ENCODE measurements at places on chromosomes 2 and 18. TPM values are rescaled to one million over a fixed set of nuclear protein-coding genes. Genes with fewer than 3 reads are reported as not detected.
A peak's percentile ranks its signal among the peaks of the same experiment; 100 is the strongest.

RGPD5 gene
- total RNA-seq = 44.6 TPM

GRCh38 chr2:158912765-158913164, 55.7 kb upstream of the TANC1 start:
- no peak overlapping the region for H3K27ac ChIP-seq
- DNase-seq = no peak
- H3K4me3 ChIP-seq = no peak overlapping the region
- no peaks in the 10 kb centered on the region for H3K27me3 ChIP-seq
- H3K4me1 ChIP-seq = no peaks in the 10 kb centered on the region
- H3K36me3 ChIP-seq = no peaks in the 10 kb centered on the region

GPATCH11 gene
- total RNA-seq = 7.7 TPM

SGO2 gene
- 7.2 TPM for total RNA-seq

DNA sequence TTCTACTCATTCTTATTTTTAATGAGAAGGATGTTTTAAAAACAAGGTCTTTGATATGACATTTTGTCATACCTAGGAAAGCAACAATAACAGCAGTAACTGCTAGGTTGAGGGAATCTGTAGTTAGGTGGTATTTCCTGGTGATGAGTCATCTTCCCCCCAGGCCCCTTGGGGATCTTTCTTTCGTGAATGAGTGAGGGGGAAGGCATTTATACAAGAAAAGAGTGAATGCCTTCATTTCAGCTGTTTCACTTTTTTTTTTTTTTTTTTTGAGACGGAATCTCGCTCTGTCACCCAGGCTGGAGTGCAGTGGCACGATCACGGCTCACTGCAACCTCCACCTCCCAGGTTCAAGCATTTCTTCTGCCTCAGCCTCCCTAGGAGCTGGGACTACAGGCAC, 108.6 kb downstream of the MAP4K4 start:
- peak overlapping the region; percentile 59 for H3K27ac ChIP-seq
- no peak for DNase-seq
- no peaks in the 10 kb centered on the region for H3K36me3 ChIP-seq
- no peaks in the 10 kb centered on the region for H3K27me3 ChIP-seq
- peaks cover 50% of the 10 kb centered on the region for H3K4me1 ChIP-seq
- H3K4me3 ChIP-seq = no peak overlapping the region

ADRA2B gene
- total RNA-seq = 0.21 TPM

MSTN gene
- 0.46 TPM for total RNA-seq

DNA sequence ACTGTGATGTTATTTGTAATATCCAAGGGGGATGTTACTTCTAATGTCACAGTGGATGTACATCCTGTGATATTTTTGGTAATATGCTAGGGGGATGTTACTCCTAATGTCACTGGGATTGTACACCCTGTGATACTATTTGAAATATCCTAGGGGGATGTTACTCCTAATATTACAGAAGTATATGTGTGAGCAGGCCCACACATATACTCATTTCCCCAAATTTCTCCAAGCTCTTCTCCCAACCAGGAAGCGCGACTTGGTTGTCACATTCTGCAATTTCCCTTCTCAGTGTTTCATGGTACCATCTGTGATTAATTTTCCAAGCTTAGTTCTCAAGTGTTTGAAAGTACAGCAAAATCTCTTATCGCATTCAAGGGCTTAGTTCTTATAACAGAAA, 29.5 kb upstream of the CHN1 start:
- peaks cover 7% of the 10 kb centered on the region for H3K4me1 ChIP-seq
- no peaks in the 10 kb centered on the region for H3K36me3 ChIP-seq
- H3K4me3 ChIP-seq = no peak overlapping the region

CCDC68 gene
- total RNA-seq = 10.6 TPM

NPPC gene
- 0.94 TPM for total RNA-seq

MFSD6 gene
- total RNA-seq = 57.3 TPM

- H3K27ac ChIP-seq = no peak overlapping the region
- H3K36me3 ChIP-seq = no peaks in the 10 kb centered on the region
- no peaks in the 10 kb centered on the region for H3K4me1 ChIP-seq
- H3K4me3 ChIP-seq = no peak overlapping the region
- peaks cover 3% of the 10 kb centered on the region for H3K27me3 ChIP-seq
Measured at GRCh38 chr2:60741576-60741975, 14.5 kb upstream of the PAPOLG start.

- no peaks in the 10 kb centered on the region for H3K4me1 ChIP-seq
- H3K27me3 ChIP-seq = no peaks in the 10 kb centered on the region
- DNase-seq = no peak
- H3K27ac ChIP-seq = no peak overlapping the region
- no peaks in the 10 kb centered on the region for H3K36me3 ChIP-seq
Measured at GRCh38 chr18:39958876-39959275, 1996.2 kb upstream of the PIK3C3 start.

DNA sequence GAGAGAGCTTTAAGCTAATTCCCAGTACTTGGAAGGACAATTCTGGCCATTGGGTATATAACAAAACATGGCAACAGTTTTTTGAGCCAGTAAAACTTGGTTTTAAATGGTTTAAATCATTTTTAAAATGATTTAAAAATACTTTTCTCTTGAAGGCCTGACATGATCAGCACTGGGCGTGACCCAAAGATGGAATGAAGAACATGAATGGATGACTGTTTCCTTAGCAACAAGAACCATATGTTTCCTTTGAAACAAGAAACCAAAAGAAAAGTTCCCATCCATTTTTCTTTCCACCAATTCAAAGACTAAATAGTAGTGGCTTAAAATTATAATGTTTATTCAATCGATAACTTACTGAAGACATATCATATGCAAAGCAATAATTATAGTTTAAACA, 348.3 kb upstream of the FIGN start:
- H3K4me3 ChIP-seq = no peak overlapping the region
- no peaks in the 10 kb centered on the region for H3K27me3 ChIP-seq
- H3K36me3 ChIP-seq = no peaks in the 10 kb centered on the region
- H3K4me1 ChIP-seq = no peaks in the 10 kb centered on the region
- no peak overlapping the region for H3K27ac ChIP-seq

ANKRD62 gene
- total RNA-seq = 0.09 TPM

DNA sequence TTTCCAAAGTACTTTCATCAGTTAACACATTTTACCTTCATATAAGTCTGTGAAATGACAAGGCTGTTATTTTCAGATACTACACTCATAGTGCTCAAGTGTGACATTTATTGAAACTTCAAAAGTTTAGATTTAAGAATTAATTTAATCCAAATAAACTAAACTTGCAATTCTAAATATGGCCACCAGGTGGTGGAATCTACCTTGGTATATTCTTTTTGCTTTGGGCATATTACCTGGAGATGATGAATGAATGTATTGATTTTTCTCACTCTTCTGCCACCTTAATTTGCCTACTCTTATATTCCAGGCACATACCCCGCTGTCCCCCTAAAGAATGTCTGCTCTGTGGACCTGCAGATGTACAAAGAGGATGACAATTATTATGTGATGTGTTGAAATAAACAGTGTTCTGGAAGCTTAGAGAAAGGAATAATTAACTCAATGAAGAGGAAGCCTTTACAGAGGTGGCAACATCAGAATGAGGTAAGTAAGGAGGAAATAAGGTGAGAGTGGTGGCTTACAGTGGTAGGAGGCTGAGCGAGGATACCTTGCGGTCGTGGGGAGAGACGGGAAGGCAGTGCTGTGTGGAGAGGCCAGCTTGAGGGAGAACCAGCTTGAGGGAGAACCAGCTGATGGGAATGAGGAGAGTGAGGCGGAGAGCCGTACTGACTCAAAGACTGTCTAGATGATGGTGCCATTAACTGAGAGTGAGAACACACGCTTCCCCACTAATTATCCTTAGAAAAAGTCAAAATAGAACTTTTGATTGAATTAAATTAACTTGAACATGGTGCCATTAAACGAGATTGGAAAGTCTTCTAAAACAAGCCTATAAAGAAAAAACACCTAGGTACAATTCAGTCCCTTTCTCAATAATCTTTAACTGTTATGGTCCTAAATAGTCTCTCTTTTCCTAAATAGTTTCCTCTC, 179.5 kb downstream of the CELF4 start:
- no peak overlapping the region for H3K4me3 ChIP-seq
- H3K27ac ChIP-seq = no peak overlapping the region

DNA sequence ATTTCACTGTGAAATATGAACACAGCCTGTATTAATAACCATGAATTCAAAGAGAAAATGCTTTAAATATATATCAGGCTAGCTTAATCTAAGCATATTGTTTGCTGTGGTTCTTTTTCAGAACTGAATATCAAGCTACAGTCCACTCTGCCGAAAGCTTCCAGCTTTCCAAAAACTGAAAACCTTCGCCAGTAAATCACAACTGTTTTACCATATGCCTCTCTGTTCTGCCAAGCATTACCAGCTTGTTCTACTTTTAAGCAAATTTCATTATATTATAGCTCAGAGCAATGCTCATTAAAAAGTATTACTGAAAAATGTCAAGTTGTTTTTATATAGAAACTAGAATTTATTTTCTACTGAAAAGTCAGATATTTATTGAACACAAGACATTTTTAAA, 277.4 kb downstream of the NRXN1 start:
- no peaks in the 10 kb centered on the region for H3K4me1 ChIP-seq
- H3K27ac ChIP-seq = no peak overlapping the region
- no peak overlapping the region for H3K4me3 ChIP-seq
- no peaks in the 10 kb centered on the region for H3K36me3 ChIP-seq
- no peaks in the 10 kb centered on the region for H3K27me3 ChIP-seq

DNA sequence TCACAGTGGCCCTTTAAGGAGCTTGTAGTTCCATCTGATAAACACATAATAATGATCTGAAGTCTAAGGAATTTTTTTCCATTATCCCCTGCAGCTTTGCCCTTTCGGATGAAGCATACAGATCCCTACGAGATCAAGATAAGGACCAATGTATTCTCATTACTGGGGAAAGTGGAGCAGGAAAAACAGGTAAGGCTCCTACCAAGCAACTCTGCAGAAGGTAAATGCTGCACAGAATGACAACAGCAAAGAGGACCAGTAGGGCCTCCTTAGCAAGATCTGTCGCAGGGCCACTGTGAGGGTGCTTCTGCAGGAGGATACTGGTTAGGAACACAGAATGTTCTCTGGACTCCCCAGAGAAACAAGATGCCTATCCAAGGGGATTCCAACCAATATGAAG, 84.6 kb downstream of the MYO1B start:
- DNase-seq = no peak
- H3K36me3 ChIP-seq = peaks cover 26% of the 10 kb centered on the region
- no peak overlapping the region for H3K4me3 ChIP-seq
- no peak overlapping the region for H3K27ac ChIP-seq

ERBB4 gene
- total RNA-seq = 16.8 TPM

CHRND gene
- total RNA-seq = not detected

ASXL3 gene
- total RNA-seq = 3.6 TPM

DNA sequence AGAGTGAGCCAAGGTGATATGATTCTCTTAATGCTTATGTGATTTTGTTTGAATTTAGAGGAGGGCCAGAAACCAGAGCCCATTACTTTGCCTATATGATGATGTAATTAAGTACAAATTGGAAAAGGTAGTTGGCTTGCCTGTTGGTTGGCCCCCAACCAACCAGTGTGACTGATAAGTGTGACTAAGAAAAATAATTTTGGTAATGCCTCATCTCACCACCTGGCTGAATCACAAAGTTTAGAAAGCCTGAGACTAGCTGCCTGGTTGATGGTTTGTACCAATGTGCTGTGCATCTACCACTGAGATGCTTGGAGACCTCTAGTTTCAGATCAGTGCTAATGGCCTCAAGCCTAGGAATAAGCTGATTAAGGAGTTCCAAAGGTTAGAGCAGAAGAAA, 338.7 kb downstream of the CDH2 start:
- no peaks in the 10 kb centered on the region for H3K4me1 ChIP-seq
- DNase-seq = no peak
- no peaks in the 10 kb centered on the region for H3K36me3 ChIP-seq
- H3K4me3 ChIP-seq = no peak overlapping the region
- H3K27ac ChIP-seq = no peak overlapping the region
- no peaks in the 10 kb centered on the region for H3K27me3 ChIP-seq

CPLX4 gene
- total RNA-seq = not detected

- H3K4me3 ChIP-seq = no peak overlapping the region
- no peaks in the 10 kb centered on the region for H3K27me3 ChIP-seq
- no peak overlapping the region for H3K27ac ChIP-seq
Measured at GRCh38 chr18:28132084-28132483, 44.8 kb downstream of the CDH2 start.

TMEM17 gene
- 3.9 TPM for total RNA-seq

DNA sequence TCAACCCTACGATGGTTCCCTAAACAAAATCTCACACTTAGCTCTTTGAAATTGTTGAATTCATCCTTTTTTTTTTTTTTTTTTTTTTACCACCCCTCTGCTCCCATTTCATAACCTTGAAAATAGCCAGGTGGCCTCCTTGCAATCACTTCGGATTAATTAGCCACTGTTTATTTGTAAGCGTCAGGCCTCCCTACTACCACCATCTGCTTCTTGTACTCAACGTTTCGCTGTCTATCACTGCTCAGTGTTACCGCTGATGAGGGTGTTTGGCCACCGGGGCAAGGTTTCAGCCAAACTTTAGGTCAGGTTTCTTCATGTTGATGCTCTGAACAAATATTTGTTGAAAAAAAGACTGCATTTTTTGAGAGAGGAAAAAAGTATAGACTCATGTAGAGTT, 183.2 kb downstream of the EPHA4 start:
- no peak overlapping the region for H3K27ac ChIP-seq
- H3K4me3 ChIP-seq = no peak overlapping the region
- DNase-seq = no peak
- H3K36me3 ChIP-seq = no peaks in the 10 kb centered on the region
- no peaks in the 10 kb centered on the region for H3K4me1 ChIP-seq
- no peaks in the 10 kb centered on the region for H3K27me3 ChIP-seq

DCDC2C gene
- not detected for total RNA-seq

DNA sequence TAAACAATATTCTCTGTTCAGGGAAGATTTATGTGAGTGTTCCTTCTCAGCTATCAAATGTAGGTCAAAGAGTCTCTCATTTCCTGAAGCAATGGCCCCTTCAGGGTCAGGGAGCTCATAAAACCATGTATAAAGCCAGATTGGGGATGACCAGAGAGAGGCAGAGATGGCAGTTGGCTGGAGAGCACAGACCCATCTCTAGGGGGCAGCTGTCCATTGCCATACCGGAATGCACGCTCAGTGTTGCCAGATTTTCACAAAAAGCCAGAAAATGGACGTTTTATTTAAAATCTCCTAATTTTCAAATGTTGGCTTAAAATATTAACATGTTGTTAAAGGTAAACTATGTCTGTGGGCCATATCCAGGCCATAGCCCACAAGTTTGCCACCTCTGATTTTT, 1920.7 kb upstream of the CELF4 start:
- H3K4me1 ChIP-seq = no peaks in the 10 kb centered on the region
- no peak overlapping the region for H3K27ac ChIP-seq
- no peaks in the 10 kb centered on the region for H3K27me3 ChIP-seq
- H3K36me3 ChIP-seq = no peaks in the 10 kb centered on the region
- H3K4me3 ChIP-seq = no peak overlapping the region

KRTCAP3 gene
- 13.6 TPM for total RNA-seq

KANSL3 gene
- 49.1 TPM for total RNA-seq

- peak; percentile 27 for DNase-seq
- no peak overlapping the region for H3K27ac ChIP-seq
- H3K4me1 ChIP-seq = no peaks in the 10 kb centered on the region
Measured at GRCh38 chr2:228675091-228675490, 493.6 kb upstream of the SPHKAP start.

C18orf54 gene
- total RNA-seq = 1.9 TPM

GRCh38 chr2:229296016-229296415, 24.9 kb upstream of the PID1 start:
- H3K27ac ChIP-seq = no peak overlapping the region
- H3K27me3 ChIP-seq = no peaks in the 10 kb centered on the region
- DNase-seq = peak; percentile 8

- no peaks in the 10 kb centered on the region for H3K36me3 ChIP-seq
- no peaks in the 10 kb centered on the region for H3K4me1 ChIP-seq
- H3K27me3 ChIP-seq = no peaks in the 10 kb centered on the region
- no peak overlapping the region for H3K4me3 ChIP-seq
- DNase-seq = no peak
Measured at GRCh38 chr2:43731211-43731610, 42.6 kb upstream of the DYNC2LI1 start.
